ENCODE measurements at places on chromosomes 16 and 17.
A peak's percentile ranks its signal among the peaks of the same experiment; 100 is the strongest.

DNA sequence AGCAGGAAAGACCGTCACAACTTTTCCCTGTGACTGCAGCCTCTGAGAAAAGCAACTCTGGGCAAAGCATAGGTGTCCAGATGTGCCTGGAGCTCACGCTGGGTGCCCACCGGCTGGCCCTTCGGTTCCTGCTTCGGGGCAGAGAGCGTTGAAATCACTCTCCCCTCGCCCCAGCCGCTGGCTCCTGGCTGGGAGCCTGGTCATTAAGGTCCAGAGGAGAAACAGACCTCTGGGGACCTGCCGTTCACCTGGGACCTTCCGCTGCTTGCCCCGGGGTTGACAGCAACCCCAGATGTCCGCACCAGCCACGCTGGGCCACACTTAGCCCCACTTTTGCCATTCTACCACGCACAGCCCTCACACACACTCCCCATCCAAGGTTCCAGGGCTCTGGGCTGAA lies 13.1 kb downstream of the MRM3 start:
- DNase-seq = no peak

DNA sequence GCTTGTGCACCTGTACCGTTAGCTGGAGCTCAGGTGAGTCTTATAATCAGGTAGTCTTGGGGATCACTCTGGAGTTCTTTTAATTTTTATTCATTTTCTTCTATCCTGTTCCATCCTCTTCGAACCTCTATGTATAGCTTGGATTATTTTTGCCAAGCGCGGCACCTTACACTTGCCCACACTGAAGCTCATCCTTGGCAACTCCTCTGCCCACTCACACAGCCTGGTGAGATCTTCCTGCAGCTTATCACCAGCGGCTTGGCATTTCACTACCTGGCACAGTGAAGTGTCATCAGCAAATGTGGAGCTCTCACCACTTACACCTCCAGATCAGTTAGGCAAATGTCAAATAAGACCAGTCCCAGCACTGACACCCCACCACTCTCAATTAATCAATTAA lies 116.7 kb downstream of the CACNG3 start:
- DNase-seq = no peak

GRCh38 chr17:83126275-83126811 lies 46.9 kb downstream of the METRNL start:
- no peak for DNase-seq

DNA sequence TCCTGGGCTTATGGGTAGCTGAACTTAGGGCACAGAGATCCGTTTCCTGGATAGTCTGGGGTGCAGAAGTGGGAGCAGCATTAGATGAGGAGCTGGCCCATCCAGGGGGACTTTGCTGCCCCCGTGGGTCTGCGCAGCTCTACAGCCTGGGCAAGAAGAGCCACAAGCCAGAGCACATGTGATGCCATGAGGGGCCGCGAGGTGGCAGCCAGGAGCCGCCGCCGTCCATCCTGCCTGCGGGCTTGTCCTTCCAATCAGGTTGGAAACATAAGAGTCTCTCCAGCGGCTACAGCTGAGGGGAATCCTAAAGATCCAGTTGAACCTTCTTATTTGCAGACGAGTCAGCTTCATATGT lies 21.9 kb downstream of the C1QTNF1 start:
- peak; percentile 77 for DNase-seq

DNA sequence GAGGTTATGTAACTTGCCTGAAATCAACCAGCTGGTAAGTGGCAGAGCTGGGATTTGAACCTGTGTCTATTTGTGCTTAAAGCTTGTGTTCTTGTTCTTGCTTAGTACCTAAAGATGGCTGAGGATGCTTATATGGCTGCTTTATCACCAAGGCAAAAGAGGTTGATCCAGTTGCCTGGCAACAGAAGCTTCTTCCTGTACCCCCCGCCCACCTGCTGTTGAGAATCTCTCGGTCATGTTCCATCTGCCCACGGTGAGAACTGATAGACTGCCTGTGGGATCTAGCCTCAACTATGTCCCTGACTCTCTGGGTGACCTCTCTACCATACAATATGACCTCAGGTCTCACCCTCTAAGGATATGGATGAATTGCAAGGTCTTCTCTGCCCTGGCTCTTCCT lies 60.7 kb downstream of the ABCC6 start:
- DNase-seq = no peak
